ENCODE measurements at places on chromosomes 4 and X.

- no peak for DNase-seq
These were observed 2.1 kb downstream of the ZNF518B start for GRCh38 chr4:10455133-10455532.

GRCh38 chr4:89347363-89348025 is 39.9 kb upstream of the GPRIN3 start:
- DNase-seq = no peak

DNA sequence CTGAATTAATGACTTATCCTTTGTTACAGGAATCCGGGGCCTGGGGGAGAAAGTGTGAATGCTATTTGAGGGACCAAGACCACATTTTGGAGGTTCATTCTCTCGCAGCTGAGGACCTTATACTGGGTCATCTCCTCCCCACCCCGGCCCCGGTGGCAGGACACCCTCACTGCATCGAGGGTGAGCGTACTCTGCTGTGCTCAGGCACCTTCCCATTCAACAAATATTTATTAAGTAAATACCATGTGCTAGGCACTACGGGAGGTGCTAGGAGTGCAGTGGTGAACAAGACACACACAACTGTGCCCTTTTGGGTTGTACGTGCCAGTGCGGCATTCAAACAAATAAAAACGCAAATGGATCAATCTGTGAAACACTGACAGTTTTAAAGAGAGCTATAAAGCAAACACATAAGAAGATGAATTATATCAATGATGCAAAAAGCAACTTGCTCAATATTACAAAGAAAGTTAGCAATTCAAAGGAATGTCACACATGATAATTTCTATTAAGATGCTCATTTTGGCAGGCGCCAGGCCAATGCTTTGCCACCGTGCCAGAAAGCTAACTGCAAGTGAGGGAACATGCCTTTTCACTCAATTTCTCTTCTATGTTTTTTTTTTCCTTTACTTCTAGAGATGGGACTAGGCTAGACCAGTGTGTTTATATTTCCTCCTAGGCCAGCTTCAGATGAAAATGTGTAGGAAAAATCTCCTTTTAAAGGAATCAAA is 24.6 kb downstream of the ADGRG2 start:
- DNase-seq = no peak

GRCh38 chr4:30757357-30757756 is 37.2 kb downstream of the PCDH7 start:
- no peak for DNase-seq

DNA sequence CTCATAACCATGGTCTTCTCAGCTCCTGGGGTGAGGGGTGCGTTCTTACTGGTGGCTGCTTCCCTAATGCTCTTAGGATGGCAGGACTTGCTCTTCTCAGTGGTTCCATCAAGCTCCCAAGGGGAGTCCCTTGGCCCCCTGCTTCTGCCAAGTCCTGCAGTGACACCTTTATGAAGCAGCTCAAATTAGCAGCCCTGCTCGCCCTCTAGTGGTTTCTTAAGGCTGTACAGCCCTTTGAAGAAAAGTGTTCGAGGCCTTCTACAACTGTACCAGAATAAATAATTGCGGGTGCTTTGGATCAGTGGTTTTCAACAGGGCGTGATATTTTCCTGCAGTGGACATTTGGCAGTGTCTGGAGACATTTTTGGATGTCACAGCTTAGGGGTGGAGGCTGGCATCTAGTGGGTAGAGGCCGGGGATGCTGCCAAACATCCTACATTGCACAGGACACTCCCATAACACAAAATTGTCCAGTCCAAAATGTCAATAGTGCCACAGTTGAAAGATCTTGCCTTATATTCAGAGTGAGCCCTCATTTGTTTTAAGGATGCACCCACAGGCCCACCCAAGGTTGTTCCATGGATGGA is 204.7 kb upstream of the S100G start:
- DNase-seq = no peak

- DNase-seq = no peak
These were observed 307.6 kb upstream of the CTSO start for GRCh38 chr4:156261230-156261629.

- no peak for DNase-seq
These were observed 471.0 kb downstream of the BCOR start for GRCh38 chrX:39626749-39627148.

DNA sequence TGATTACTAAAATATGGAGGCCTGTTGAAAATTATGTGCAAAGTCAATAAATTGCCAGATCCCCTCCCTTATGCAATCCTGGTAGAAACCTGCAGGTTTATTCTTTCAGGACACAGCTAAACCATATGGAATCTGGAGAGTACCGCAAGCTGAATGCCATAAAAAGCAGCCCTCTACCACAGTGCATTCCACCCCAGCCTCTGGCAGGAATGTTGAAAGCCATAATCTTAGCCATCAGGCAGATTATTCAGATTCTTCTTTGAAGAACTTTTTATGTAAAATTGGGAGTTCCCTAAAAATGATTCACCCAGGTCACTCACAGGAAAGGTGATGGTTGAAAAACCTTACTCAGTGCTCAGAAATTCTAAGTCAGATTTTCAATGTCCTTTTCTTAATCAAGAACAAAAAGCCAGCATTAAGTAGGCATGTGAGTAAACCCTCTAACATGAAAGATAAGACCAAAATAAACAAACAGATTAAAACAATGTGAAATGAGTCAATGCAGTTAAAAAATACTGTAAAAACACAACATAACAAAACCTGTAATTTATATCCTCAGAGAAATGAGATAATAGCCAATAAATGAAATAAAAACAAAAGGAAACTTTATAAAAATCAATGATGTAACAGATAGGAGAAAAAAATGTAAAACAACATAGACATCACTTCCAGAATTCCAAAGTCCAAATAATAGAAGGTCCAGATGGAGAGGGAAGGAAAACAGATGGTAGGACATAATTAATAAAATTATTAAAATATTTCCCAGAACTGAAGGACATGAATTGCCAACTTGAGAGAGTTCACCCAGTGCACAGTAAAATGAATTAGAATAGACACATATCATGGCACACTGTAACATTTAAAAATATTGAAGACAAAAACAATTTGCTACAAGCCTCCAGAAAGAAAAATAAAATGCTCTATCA is 226.9 kb downstream of the FSTL5 start:
- DNase-seq = no peak

- DNase-seq = no peak
These were observed 3.4 kb upstream of the SRPK3 start for GRCh38 chrX:153777261-153778090.

DNA sequence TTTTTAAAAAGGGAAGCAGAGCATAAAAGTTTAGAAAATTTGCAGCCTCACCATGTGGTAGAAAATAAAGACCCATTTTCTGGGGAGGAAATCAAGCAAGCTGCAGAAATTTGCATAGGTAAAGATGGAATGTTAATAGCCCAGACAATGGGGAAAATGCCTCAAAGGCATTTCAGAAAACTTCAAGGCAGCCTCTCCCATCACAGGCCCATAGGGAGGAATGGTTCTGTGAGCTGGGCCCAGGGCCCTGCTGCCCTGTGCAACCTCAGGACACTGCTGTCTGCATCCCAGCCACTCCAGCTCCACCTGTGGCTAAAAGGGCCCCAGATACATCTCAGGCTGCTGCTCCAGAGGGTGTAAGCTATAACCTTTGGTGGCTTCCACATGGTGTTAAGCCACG is 137.9 kb downstream of the INPP4B start:
- no peak for DNase-seq

DNA sequence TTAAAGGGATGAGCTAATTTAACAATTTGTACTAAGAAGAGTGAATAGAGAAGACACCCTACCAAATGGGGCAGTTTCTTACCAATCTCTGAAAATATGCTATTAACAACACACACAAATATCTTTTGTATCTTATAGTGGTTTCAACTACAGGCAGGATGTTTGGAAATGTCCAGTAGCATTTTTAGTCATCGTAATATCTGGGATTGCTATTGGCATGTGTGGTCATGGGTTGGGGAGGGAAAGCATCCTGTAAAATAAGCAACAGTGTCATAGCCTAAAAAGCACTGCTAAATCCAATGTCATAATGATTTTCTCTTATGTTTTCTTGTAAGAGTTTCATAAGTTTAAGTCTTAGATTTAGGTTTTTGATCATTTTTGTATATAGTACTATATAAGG is 29.3 kb upstream of the ABCG2 start:
- no peak for DNase-seq

DNA sequence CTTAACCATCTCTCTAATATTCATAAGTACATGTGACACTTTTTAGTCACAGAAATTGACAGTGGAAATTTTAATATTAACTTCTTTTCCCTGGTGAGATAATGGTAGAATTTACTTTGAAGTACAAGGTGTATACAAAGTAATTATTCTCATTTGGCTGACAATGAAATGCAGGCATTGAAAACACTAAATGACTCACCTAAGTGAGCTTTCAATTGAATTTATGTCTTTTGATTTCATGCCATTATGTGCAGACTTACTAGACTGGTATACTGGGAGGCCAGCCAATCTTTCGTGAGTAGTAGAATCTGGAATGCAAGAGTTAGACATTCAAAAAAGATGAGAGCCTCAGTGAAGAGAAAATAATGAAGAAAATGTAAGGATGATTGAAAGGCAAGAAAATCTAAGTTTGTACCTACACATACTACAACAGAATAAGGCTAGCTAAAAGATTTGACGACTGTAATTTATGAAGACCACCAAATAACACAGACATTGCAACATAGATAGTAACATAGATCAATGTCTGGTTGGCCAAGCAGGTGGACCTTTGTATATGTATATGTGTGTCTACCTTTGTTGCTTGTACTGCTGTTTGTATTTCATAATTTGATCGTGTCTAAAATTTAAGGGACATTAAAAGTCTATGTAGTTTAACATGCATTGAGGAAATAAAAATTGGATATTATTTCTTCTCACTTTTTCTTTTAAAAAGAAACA is 459.7 kb downstream of the IL15 start:
- DNase-seq = no peak

DNA sequence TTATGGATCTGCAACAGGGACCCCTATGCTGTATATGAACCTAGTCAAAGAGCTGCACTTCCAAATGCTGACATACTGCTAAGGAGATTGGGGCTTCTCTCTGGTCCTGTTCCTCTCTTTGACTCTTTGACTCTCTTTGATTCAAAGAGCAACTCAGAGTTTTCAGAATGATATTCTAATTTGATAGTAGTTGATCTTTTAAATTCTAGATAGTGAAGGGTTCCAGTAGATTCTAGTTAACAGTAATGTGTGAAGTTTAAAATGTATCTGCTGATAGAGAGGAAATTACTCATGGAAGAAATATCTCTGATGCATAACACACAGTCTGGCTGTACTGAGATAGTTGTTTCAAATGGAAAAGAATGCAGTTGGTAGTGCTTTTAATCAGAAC is 239.1 kb downstream of the RASL11B start:
- DNase-seq = no peak

GRCh38 chr4:110294165-110294564 is 95.8 kb upstream of the ELOVL6 start:
- DNase-seq = no peak

DNA sequence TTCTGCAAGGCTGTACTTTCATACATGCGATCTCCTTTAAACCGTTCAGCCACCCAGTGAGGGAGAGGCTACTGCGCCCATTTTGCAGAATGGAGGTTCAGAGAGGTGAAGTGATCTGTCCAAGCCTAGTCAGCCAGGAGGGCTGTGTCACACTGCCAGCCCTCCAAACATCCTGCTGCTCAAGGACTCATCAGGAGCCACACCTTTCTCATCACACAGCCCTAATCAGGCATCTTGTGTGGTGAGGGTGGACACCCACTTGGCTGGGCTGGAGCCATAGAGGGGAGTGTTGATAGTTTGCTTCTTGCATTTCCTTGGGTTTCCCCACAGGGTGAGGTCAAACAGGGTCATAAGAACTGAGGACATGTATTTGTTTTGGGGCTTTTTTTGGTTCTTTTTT is 5.4 kb upstream of the CXCR3 start:
- DNase-seq = no peak

DNA sequence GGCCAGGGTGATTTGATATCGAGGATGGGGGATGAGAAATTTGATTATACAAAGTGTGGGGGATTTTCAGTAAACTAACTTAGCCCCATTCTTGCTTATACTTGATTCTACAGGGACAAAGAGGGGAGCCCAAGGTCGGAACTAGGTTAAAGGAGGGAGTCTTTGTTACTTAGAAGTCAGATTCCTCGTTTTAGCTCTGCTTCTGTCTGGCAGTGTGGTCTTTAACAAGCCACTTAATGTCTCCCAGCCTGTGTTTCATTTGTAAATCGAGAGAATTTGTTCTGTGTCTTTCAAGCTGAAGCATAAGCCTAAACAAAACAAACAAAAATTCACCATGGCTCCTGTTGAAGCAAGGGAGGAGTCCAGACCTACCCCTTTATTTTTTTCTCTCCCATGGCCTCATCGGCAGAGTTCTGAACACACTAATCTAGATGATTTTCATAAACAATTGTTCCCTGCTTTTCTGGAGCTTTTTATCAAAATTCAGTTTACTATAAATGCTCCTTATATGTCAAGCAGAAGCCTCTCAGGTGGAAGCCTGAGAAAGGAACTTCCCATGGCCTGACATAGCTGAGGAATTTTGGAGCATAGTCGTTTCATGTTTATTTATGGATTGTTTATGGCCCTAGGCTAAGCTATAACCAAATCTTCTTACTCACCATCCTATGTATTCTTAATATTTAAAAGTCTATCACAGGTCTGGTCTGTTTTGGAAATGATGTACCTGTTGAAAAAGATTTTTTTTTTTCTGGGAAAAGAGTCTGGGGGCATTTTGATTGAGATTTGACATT is 62.6 kb upstream of the SYTL5 start:
- DNase-seq = no peak

DNA sequence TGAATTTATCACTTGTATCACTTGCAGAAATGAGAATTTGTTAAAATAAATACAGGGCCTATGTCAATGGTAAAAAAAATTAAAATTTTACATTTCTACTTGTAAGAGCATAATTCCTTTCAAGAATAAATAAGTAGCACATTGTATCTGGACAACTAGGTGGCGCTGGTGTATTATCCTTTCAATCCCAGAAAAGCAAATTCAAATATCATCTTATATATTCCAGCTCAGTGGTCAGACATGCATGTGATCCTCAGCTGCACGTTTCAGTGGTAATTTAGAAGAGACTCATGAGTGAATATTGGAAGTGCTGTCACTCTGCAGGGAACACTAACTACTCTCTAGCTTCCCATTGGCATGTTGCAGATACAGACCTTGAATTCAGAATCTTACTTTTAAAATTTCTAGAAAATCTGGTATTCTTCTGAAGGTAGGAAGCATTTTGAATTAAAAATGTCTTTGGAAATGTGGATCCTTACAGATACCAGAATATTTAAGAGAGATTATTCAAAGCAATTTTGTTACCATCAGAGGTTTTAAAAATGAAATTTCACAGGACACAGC is 1414.7 kb upstream of the TENM3 start:
- DNase-seq = peak; percentile 41

DNA sequence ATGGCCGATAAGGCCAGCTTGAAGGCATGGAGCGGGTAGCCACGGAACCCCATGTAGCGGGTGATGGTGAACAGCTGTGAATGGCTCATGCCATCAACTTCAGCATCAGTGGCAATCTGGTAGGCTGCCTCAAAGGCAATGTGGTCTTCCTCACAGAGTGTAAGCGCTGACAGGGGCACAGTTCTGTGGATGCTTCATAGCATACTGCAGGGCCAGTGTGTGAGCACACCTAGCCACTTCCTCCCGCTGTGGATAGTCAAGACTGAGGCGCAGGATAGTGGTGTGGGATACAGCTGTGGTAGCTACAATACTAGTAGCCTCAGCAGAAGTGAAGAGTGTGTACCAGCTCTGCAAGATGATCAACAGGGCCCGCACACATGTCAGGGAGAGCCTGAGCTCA is 40.5 kb downstream of the C4orf33 start:
- no peak for DNase-seq

- peak; percentile 2 for DNase-seq
These were observed 68.6 kb downstream of the CHST7 start for GRCh38 chrX:46642145-46642544.

- no peak for DNase-seq
These were observed 592.9 kb upstream of the PITX2 start for GRCh38 chr4:111215755-111216154.
